Forelimb muscle (tissue), 1 donor: ENCODE measurements at places on chromosomes 7 and 10. TPM values are rescaled to one million over a fixed set of nuclear protein-coding genes. Genes with fewer than 3 reads are reported as not detected.

The ARID5B gene
- 19.0 TPM for polyA plus RNA-seq

The MAGI2 gene
- 3.7 TPM for polyA plus RNA-seq

The ZNF107 gene
- 4.8 TPM for polyA plus RNA-seq

The TAF3 gene
- 5.7 TPM for polyA plus RNA-seq

The H2AZ2 gene
- 116 TPM for polyA plus RNA-seq

The PTPN20 gene
- 0.56 TPM for polyA plus RNA-seq

The FAM25A gene
- not detected for polyA plus RNA-seq

The UBN2 gene
- 11.3 TPM for polyA plus RNA-seq

The TMEM184A gene
- polyA plus RNA-seq, result 0.78 TPM

The ZNF487 gene
- polyA plus RNA-seq, result 4.6 TPM

The TUBAL3 gene
- polyA plus RNA-seq, result 0.20 TPM

The RELN gene
- polyA plus RNA-seq, result 3.5 TPM

The EBF3 gene
- polyA plus RNA-seq, result 57.0 TPM

The PNLIPRP2 gene
- 0.25 TPM for polyA plus RNA-seq

DNA sequence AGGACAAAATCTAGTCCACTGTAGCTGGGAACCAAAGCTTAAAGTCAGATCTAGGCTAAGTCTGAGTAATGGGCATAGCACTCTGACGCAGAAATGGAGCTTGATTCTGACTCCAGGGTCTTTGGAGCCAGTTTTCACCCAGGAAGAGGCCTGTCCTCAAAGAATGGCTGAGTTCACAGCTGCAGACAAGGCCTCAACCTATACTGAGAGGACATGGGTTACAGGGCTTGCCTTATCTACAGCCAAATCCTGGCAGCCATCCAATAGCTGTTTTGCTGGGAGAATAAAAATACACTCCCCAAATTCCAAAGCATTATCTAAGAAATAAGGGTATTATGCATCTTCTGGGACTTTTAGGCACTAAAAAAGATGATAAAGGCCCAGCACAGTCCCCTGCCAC is 154.8 kb downstream of the RAPGEF5 start:
- no peak for DNase-seq

DNA sequence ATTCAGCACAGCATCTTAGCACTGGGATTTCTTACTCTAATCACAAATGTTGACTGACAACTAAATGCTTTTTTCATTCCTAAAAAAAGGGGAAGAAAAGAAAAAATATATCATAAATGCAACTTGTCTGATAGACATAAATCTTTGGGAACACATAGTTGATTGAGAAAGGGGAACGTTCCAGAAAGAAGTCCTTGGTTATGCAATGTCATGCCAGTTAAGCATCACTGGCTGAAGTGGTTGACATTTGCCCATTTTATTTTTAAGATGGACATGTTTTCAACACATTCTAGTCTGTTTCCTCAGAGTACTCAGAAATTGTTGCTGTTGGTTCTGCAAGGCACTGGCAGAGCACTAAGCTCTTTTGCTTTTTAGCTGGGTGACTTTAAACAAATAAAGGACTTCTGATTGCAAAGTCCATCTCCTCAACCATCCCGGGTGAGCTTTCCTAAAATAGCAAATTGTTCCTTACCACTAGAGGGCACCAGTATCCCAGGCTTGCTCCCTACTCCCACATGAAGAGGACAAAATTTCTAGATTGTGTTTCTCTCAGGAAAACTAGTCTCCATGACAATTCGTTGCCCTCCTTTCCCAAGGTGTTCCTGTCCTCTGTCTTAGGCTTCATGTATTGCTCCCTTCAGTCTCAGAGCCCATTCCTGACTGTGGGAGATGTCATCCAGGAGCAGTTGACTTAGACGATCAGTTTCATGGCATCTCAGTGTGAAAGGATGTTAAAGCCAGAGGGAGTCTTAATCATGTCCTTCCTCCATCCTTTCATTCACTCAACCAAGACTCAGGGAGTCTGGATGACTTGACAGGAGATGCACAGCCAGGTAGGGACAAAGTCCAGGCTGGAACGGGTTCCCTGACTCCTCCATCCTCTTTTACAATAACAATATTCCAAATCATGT is 23.9 kb downstream of the OPALIN start:
- no peak for DNase-seq

GRCh38 chr10:100654782-100655325 is 90.5 kb upstream of the PAX2 start:
- no peak for DNase-seq

DNA sequence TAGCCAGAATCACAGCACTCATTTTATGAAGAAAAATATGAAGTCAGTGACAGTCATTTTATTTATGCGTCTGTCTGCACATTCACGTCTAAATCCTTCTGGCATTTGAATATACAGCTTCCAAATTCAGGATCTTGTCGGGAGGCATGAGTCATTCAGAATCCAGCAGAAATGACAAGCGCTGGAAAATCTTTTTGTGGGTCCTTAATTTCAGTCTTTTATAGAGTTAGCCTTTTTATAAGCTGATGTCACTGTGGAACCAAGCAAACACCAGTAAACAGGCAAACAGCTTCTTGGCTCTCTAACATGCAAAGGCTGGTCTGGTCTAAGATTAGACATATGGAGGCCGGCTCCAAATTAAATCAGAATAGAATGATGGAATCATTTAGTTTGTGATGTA is 388.2 kb upstream of the TEX47 start:
- DNase-seq, result no peak

DNA sequence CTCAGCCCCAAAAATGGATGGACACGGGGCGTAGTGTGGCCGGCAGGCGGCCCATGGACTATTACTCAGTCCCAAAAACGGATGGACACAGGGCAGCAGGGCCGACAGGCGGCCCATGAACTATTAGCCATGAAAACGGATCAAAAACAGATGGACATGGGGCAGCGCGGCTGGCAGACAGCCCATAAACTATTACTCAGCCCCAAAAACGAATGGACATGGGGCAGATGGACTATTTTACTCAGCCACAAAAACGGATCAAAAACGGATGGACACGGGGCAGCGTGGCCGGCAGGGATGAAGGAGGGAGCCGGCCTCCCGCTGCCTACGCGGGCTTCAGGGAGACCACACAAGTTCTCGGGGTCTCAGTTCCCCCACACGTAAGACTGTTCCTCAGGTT is 32.9 kb downstream of the GPER1 start:
- DNase-seq, result no peak

DNA sequence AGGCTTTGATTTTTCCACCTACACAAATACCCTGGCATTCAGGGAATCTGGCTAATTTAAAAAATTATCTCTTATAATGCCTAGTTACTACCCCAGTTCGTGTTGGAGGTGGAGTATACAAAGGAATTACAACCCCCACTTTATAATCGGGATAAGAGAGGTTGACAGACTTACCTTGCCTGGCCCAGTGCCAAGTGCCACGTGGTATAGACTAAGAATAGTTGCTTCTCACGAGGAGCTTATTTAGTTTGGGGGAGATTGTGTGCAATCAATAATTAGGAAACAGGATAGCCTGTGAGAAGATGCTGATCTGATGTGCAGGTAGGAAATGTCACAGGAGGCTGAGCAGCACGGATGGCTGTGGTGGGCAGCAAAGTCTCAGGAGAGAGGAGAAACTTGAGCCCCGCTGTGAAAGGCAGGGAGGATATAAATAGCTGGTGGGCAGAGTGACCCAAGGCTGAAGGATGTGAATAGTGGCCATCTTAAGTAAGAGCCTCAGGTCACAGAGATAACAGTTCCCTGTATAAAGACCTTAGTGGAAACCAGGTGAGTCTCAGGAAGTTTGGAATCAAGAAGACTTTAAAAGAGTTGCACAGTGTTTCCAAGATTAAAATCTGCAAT is 11.3 kb upstream of the ATXN7L1 start:
- DNase-seq, result no peak

- DNase-seq, result no peak
Observed at GRCh38 chr7:30596014-30596641, 1.4 kb downstream of the GARS1 start.

- no peak for DNase-seq
Observed at GRCh38 chr7:138975343-138976104, 5.7 kb downstream of the KIAA1549 start.

- DNase-seq, result no peak
Observed at GRCh38 chr7:42476255-42476654, 239.2 kb upstream of the GLI3 start.

DNA sequence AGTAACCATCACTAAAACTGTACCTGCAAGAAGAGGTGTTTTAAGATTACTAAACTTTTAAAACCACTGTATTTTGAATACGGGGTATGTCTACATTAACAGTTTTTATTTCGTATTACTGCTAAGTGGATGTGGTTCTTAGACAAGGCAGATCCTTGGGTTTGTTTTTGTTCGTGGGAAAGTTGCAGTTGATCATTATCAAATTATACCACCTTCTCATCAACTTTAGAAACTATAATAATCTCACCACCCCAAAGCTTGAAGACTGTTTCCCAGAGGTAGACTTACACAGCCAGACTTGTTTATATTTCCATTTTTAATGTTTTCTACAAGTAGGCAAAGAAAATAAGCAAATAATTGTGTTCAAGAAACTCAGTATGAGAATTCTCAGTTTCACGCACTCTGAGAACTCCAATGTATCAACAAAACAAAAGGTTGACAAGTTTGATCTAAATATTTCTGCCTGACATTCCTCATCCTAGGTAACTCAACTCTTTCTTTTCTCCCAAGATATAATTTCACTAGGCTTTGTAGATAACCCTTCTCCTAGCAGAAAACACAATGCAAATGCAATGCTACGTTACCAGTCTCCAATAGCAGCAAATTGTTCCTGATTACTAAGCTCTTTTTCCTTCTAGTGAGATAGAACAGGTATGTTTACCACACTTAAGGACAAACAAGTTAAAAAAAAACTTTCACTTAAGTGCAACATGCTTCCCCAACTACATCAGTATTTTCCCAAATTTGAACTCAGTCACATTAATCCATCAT is 36.0 kb downstream of the IGF2BP3 start:
- DNase-seq, result no peak

DNA sequence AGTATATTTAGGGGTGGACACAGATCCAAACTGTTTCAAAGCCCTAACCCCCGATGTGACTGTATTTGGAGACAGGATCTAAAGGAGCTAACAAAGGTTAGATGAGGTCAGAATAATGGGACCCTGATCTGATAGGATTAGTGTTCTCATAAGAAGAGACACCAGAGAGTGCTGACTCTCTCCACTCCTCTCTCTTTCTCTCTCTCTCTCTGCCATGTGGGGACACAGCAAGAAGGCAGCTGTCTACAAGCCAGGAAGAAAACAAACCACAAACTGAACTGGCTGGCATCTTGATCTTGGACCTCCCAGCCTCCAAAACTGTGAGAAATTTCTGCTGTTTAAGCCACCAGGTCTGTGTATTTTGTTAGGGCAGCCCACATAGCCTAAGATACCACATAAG is 84.7 kb upstream of the KDM7A start:
- no peak for DNase-seq

DNA sequence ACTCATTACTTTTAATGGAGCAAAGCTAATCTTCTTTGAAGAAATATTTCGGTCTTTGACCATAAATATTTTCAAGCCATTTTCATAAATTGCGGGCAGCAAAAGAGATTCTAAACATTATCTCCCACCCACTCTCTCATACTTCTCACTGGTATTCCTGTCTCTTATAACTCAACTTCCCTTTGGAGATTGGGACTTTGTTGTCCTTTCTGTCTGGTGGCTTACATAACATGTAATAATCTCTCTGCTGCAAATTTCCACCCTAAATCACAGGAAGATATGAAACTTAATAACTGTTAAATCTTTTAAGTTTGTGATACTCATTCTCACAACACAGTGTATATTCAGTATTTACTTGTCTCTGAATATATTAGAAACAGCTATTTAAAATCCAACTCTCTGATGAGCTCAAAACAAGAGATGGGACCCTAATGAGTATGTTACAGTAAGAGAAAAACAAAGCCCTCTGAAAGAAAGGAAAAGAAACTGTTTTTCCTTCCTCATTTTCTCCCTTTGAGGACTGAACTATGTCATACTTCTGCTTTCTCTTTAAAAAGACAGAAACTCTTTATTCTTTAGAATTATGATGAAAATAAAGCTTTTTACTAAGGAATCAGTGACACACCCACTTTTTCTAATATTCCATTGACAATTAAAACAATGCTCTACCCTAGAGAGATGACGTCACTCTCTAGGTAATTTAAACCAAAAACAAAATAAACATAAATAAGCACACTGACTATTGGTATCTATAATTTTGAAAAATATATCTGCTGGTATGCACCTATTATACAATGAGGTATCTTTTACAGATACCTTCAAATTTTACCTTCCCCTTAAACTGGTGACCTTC is 14.7 kb downstream of the CALCR start:
- DNase-seq, result no peak

GRCh38 chr7:2896131-2896530 is 52.0 kb upstream of the GNA12 start:
- DNase-seq, result no peak

- DNase-seq, result peak; percentile 22
Observed at GRCh38 chr10:87734987-87735827, 75.5 kb downstream of the PAPSS2 start.

GRCh38 chr10:119715628-119716505 is 10.0 kb upstream of the INPP5F start:
- no peak for DNase-seq

- no peak for DNase-seq
Observed at GRCh38 chr7:132150711-132151110, 425.6 kb downstream of the PLXNA4 start.

DNA sequence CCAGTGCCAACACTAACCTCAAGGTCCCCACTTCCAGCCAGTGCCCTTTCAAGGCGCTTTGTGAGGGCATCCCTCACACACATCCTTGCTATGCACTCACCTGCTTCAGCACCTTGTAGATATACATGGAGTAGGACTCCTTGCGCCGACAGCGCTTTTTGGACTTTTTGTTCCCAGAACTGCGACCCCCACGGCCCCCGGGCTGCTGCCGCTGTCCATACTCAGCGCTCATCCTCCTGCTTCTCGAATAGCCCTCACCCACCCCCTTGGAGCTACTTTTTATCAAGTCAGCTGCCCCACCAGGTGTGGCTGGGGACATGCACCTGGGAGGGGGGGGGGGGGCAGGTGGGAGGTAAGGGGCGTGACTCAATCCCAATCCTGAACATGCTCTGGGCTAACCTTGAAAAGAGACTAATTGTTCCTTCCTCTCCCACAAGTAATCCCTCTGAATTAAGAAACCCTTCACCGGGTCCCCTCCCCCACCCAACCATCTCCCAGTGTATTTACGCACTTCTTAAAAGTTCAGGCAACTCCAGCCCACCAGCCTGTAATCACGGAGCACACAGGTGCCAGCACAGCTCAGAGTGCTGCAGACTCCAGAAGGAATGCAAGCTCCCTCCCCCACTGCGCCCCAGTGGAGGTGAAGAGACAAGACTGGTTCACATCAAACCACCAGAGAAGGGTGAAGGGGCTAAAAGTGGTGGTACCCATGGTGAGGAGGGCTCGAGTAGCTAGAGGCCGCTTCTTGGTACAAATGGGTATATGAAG is at the start of gene H2BK1:
TSS of gene H2BK1 (minus strand) at position 402 of the 768 bp plus-strand sequence. CDS start at position 232, 170 bp downstream.
- DNase-seq, result no peak

GRCh38 chr7:117119192-117119924 is 166.1 kb downstream of the ST7 start:
- DNase-seq, result peak; percentile 53

DNA sequence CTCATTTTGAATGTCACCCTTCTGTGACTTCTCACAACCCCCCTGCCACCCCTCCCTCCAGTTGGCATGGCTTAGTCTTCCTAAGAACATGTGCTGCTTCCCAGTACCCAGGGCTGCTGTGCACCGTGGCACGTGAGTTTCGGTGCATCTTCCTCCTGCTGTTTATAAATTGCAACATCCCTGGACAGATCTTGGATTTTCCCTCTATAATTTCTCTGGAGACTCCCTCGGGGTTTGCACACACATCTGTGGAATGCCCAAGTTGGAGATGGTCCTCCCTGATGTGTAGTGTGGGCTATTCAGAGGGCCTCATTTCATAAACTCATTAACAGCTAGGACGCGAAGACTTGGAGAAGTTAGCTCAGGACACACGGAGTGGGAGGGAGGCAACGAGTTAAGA is 52.9 kb downstream of the IKZF1 start:
- DNase-seq, result no peak
